ENCODE measurements at places on chromosomes 12 and 14.
A peak's percentile ranks its signal among the peaks of the same experiment; 100 is the strongest.

- DNase-seq, result no peak
These were observed 146.3 kb downstream of the SCARB1 start for GRCh38 chr12:124717318-124717717.

DNA sequence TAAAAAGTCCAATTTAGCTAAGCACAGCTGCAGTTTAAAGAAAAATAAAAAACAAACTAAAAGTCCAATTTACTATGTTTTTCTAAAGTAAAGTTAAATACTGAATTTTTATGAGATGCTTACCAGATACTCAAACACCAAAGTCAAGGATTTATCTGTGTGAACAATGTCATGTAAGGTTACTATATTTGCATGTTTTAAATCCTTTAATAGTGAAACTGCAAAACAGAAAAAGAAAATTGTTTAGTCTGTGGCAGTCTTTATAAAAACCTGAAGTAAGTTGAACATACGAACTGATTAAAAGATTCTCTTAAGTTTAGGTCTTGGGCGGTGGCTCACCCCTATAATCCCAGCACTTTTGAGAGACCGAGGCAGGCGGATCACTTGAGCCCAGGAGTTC lies 102.7 kb downstream of the CDK17 start:
- DNase-seq, result no peak

DNA sequence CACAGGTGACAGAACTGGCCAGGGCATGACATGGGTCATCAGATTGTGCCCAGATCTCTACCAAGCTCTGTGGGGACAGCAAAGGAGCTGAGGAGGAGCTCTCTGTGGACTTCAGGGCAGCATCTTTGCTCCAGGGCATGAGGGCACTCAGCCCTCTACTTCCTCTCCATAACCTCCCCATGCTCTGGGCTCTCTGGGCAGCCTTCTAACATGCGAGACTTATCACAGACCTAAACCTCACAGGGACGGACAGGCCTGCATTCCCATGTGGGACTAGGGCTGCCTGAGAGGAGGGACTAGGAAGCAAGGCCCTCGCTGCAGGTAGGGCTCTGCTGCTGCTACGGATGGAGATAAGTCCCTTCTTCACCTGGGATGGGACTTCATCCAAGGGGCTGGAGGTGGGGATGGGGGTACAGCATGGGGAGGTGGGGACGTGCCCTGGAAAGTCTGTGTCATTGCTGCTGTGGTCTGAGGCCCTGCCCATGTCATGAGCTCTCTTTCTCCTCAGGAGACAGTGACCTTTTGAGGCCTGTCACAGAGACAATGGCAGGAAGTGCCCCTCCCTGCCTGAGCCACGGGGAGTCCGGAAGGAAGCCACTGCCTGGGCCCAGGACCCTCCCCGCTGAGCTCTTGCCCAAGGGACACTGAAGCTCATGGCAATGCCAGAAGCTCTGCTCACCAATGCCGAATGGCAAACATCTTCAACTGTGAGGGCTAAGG lies 44.1 kb downstream of the PITPNM2 start:
- DNase-seq, result peak; percentile 59

DNA sequence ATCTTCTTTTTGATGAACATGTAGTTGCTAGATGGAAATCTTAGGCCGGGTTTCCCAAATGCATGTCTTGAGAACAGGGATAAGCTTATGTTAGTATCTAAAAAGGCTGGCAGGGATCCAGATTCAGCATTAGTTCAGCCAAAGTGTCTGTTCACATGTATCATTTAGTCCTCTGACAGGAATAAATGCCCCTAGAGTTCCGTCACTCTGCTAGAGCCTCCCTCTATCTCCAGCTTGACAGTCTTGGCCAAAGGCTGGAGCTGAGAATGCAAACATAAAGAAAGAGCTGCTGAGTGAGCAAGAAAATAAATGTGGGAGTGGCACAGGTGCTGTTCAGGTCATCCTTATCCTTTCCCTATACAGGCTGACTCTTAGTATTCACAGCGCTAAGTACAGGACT lies 13.8 kb upstream of the NELL2 start:
- DNase-seq, result no peak

DNA sequence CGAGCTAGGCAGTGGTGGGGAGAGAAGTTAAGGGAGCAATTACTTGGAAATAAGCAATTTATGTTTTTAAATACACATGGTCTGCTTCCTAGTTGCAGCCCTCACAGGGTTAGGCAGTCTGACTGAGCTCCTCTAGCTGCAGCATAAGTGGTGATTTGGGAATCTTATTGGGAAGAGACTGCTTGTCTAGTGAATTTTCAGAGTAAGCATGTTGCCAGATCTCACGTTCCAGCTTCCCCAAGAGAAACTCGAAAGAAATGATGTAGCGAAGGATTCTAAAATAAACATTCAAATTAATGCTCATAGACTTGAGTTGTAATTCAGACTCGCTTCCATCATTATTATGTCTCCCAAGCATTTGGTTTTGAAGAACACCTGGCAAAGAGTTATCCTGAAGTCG lies 440.2 kb downstream of the ATP23 start:
- DNase-seq, result no peak

DNA sequence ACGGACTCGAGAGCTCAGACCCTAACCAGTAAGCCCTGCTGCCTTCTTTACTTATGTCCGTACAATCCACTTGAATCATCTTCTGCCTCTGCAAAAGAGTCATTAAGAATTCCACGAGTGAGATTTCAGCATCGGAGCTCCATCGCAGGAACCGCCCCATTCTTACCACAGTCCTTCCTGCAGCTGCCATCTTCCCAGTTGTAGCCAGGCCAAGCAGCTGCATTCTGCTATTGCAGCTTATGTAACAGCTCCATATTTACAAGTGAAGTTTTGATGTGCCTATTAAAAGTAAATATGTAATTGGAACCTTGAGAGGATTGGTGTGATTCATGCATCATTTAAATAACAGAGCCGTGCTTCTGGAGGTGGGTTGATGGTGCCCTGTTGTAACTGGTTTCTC lies 157.4 kb downstream of the KICS2 start:
- DNase-seq, result no peak

DNA sequence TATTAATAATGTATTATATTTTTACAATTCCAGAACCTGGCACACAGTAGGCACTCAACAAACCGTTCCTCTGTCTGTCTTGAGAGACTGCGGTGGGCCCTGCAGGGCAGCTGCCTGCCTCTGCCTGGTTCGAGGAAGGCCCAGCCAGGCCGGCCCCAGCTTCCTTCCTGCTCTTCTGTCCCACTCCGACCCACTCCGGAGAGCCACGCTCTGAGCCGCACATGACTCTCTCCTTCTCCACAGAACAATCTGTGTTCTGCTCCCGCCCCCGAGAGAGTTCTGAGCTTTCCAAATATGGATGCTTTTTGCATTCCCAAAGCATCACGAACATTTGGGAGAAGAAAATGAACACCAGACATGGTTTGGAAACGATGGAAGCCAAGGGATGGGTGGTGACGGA lies 57.3 kb downstream of the TTC7B start:
- peak; percentile 30 for DNase-seq

DNA sequence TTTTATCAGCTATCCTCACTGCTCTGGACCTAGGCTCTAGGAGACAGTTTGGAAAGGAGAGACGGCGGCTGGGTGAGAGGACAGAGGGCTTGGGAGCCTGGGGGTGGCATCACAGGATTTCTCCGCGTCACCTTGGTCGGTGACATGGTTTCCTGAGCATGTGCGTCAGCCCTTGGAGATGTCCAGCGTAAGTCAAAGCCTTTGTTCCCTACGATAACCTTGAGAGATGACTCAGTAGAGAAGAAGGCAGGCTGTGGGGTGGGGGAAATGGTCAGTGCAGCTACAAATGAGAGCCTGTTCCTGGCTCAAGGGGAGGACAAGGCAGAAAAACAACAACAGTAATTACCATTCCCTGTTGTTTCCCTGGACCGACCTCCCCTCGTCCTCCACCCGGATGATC lies 90.2 kb upstream of the TBX3 start:
- no peak for DNase-seq

DNA sequence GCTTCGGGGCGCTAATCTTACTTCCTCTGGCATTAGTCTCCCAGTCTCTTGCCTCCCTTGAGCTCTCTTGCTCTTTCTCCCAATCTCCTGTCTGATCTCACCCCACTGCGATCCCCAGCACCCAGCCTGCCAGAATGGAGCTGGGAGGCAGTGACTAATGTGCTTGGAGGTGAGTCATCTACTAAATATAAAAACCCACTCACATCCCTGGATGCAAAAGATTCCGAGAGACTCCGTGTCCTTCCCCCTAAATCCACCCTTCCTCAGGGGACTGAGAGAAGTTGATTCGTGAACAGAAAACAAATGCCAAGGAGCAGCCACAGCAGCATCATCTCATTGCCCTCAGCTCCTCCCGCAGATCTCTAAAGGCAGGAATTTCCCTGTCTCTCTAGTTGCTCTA lies 45.7 kb upstream of the KCNA5 start:
- DNase-seq, result no peak

GRCh38 chr14:102663440-102663839 lies 71.0 kb downstream of the RCOR1 start:
- no peak for DNase-seq

- no peak for DNase-seq
These were observed 3.8 kb upstream of the HIF1A start for GRCh38 chr14:61691495-61691894.

- DNase-seq, result no peak
These were observed 710.0 kb downstream of the LRFN5 start for GRCh38 chr14:42316693-42317092.
